Inflammatory macrophage treated with lipopolysaccharide for 1 hour (primary cell): ENCODE measurements at places on chromosomes 16 and 17.

GRCh38 chr17:66450008-66450851 lies 147.8 kb downstream of the PRKCA start:
- no peak for DNase-seq

DNA sequence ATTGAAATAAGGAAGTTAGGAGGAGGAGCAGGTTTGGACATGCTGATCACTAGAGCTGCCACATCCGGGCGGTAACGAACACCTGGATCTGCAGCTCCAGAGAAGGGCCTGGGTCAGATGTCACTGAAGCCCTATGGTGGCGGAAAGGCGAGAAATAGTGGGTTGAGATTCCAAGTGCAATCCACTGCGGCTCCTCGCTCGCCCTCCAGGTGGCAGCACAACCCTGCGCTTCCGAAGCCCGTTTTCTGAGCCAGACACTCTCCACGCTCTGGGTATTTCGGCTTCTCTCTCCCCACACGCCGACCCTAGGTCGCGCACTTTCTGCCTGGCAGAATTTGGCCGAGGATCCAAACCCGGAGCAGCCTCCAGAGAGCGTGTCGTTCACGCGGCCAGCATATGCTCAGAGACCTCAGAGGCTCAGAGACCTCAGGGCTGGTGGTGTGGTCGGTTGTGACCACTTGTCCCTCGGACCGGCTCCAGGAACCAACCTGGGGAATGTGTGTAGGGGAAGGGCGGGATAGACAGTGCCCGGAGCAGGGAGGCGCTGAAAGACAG lies 922 bp upstream of the SLC2A4 start:
- peak; percentile 70 for DNase-seq

DNA sequence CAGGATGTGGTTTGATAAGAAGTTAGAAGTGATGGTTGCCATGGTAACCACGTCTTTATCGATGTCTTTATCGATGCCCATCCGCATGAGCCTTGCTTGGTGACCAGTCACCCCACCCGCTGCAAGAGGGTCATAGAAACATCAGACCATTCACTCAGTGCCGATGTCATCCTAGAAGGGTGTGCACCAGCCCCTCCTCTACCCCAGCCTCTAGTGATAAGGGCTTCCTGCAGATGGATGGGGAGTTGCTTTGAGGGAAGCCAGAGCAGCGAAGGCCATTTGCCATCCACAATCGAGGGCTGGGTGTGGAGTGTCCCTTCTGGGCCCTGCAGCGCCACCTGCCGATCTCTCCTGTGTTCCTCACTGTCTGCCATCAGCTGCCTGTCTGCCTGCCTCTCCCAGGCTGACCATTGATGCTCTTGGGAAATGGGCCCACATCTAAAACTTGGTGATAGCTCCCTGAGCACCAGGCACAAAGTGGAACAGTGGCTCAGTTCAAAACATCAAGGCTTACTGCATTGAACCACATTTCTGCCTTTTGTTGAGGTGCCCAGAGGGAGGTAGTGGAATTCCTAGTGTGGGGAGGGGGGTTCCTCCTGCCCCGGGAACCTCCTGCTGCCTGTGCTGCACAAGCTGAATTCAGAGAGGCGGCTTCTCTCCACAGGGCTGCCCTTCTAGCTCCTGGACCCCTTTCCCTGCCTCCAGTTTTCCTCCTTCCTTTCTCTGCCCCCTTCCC lies 8.9 kb downstream of the CALB2 start:
- DNase-seq: peak; percentile 38

DNA sequence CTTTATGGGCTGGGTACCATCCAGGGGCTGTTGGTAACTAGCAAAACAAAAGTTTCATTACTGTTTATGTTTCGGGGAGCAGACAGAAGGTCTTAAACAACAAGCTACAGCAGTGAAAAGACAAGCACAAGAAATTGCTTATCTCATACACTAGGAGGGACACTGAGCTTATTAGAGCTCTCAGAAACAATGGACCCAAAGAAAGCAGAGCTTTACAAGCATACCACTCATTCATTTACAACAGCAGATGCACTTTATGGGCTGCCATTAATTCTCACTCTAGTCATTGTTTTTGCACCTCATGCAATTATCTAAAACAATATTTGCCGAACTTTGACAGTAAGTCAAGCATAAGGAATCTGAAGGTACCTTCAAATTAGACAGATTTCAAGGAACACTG lies 10.0 kb downstream of the KRT16 start:
- DNase-seq: no peak

- no peak for DNase-seq
Observed at GRCh38 chr16:56852401-56852730, 12.6 kb upstream of the SLC12A3 start.

GRCh38 chr17:3983606-3984484 lies 19.6 kb upstream of the ATP2A3 start:
- peak; percentile 93 for DNase-seq

DNA sequence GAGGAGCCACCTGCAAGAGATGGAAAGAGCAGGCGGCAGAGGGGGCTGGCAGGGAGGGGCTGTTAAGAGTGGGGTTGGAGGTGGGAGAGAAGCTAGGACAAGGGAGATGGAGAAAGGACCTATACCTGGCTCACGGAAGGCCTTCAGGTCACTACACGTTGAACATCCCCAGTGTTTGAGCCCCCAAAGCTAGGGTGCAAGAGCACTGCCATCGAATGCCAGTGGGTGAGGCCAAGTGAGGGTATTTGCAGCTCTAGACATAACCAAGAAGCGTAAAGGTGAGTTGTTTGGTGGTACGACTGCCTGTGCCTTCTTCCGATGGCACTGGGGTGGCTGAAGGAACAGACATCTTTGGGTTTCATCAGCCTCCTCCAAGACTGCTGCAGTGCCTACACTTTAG lies 17.0 kb upstream of the HERPUD1 start:
- DNase-seq: no peak

DNA sequence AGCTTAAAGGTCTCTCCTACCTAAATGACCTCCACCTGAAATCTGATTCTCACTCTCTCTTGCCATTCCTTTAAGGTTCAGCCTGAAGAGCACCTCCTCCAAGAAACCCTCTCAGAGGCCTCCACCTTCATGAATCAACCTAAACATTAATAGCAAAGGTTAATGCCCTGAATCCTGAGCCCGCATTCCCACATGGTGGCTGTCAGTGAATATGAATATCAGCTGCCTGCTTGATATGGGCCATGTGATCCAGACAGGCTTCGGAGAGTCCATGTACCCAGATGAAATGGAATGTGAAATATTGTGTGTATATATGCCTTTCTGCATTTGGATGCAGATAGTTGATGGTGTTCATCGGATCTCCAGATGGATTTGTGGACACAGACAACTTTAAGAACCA lies 317.5 kb downstream of the TOX3 start:
- no peak for DNase-seq

DNA sequence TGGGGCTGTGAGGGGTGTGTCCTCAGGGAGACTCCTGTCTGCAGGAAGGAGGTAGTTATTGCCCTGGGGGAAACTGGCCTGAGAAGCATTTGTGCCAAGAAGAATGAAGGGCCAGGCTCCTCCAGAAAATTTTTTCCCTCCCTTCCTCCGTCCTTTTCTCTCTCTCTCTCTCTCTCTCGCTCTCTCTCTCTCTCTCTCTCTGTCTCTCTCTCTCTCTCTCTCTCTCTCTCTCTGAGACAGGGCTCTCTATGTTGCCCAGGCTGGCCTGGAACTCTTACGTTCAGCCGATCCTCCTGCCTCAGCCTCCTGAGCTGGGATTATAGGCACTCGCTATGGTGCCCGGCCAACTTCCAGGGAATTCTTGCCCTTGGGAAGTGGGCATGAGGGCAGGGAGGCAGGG lies 11.5 kb downstream of the CD300E start:
- no peak for DNase-seq

GRCh38 chr17:36205637-36206485 lies 5.0 kb upstream of the CCL4L2 start:
- peak; percentile 56 for DNase-seq

DNA sequence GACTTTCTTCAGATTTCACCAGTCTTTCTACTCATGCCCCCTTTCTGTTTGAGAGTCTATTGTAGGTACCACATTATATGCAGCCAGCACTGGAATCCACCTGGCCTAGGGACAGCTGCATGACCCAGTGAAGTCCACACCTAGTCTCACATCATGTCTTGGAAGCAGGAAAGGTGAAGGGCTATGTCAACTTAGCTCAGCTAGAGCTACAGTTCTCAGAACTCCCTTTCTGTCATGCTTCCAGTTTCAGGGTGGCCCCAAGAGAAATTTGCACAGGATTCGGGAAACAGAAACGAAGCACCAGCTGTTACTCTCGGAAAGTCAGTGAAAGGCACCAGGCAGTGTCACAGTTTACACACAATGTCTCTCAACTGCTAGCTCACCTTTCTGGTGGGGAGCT lies 51.6 kb upstream of the NLRP1 start:
- no peak for DNase-seq

- peak; percentile 20 for DNase-seq
Observed at GRCh38 chr16:85428168-85428898, 184.8 kb upstream of the GSE1 start.

GRCh38 chr17:42562388-42563142 lies 617 bp downstream of the COASY start:
- DNase-seq: no peak
